ENCODE measurements at places on chromosomes 1 and 21.

DNA sequence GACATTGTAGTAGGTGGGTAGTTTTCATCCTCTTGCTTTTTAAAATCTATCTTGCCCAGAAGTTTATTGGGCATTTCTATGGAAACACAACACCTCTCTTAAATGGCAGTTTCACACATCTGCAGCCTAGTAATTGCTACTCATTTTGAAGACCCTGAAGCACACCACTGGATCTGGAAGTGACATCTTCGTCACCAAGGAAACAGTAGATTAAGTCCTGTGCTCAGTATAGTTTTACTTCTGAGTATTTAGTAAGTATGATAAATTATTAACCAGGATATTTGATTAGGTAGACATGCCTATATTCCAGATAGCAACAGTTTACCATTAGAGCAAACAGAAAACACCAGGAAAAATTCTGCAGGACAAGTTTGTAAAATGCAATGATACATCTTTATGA lies 48.7 kb downstream of the UCK2 start:
- no peak for DNase-seq

DNA sequence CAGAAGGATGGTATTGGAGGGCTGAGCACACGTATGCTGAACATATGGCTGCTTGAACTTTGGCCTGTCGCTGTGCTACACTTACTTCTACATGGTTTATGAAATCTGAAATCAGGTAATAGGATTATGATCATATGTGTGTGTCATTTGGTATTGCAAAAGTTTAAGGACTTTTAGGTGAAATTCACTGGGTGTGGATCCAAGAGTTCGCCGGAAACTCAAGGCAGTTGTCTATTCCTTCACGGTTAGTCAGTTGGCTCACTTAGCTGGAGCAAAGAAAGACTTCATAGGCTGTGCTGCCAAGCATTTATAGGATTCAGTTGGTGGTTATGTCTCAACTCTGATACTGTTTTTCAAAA lies 927 bp downstream of the UAP1 start:
- DNase-seq = no peak

DNA sequence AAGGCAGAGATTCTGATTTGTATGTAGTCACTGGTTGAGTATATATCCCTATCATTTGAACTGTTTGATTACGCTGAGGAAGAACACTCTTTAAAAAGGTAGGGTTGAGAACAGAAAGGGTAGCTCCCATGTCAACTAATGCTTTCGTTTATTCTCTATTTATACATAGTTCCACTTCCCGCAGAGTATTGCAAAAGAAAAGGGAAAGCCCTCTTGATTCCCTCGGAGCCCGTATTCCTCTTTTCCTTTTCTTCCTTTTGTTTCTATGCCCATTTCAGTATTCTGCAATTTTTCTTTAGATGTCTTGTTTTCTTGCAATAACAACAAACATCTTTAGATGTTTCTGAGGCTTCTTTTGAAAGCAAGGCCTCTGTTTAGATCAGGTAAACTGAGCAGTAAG lies 78.2 kb downstream of the DNTTIP2 start:
- no peak for DNase-seq

- no peak for DNase-seq
Measured at GRCh38 chr1:91700332-91700731, 185.6 kb downstream of the TGFBR3 start.

- no peak for DNase-seq
Measured at GRCh38 chr1:219629296-219629880, 16.5 kb upstream of the ZC3H11B start.

GRCh38 chr1:99328171-99328570 lies 63.9 kb downstream of the PLPPR4 start:
- no peak for DNase-seq

DNA sequence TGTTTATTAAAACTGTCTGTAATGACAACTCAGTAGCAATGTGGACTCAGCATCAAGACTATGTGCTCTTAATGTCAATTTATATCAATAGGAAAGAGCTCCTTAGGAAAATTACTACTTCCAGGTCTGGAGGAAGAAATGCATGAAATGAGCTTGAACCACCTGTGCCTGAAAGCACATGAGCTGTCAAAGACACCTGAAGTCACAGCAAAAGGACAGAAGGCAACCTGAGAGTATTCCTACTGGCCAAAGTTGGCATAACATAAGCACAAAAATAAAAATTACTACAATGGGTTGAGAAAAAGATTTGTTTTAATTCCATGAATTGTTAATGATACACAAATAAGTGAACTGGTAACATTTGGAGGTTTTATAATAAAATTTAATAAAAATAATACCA lies 13.4 kb upstream of the KRTAP7-1 start:
- DNase-seq = no peak

DNA sequence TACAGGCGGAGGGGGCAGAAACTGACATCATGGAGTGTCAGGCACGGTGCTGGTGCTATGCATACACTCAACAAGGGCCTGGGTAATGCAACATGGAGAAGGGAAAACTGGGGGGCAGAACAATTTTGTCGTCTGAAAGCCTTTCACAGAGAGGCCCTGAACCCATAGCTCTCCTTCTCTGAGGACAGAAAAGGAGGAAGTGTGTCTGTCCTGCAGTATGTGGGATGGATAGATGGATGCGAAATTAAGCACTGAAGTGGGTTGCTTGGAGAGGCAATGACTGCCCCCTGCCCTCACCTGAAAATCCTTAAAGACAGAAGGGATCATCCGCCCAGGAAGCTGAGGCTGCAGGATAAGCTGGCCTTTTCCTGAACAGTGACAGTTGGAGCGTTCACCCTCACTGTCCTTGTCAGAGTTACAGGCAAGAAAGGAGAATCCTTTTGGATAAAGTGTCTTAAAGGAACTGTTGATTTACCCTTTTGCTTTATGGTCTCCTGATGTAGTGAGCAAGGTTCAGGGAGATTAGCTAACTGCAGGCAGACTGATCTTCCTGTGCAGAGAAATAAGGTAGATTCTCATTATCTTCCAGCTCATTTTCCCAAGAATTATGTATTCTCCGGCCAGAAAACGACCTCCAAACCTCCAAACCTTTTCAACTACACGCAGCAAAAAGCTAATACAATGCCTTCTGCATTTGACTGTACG lies 1.6 kb upstream of the FAM20B start:
- DNase-seq = no peak

- DNase-seq = no peak
Measured at GRCh38 chr1:204127597-204128242, 24.1 kb downstream of the ETNK2 start.

DNA sequence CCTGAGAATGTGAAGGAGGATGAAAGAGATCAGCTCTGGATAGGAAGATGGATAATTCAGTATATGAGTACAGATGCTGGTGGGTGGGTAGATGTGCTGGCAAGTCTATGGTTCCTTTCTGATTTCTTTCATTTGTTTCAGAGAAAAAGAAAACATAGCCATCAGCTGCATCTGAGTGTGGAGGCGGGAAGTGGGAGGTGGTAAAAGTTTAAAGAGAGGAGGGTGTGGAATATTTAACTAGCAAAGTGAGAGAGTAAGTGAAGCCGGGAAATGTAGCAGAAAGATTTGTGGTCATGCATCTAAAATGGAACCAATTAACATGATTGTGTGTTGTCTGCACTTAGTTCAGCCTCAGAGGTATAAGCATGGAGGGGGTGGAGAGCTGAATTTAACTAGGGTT lies 16.4 kb downstream of the RPE65 start:
- no peak for DNase-seq

- DNase-seq = peak; percentile 9
Measured at GRCh38 chr1:62841587-62842169, 57.7 kb downstream of the ATG4C start.

DNA sequence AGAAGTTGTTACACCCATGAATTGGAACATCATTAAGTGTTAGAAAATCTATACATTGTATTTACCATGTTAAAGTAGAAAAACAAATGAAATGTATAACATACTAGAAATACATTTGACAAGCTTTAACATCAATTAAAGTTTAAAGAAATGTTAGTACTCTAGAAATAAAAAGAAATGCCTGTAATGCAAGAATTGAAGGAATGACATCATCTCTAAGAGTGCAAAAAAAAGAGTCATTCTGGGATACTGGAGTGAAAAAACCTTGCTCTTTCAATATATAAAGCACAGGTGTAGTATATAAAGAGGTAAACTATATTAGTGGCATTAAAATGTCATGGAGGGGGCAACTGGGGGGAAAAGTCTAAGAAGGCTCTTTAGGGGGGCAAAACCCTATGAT lies 210.8 kb upstream of the PLD5 start:
- no peak for DNase-seq

DNA sequence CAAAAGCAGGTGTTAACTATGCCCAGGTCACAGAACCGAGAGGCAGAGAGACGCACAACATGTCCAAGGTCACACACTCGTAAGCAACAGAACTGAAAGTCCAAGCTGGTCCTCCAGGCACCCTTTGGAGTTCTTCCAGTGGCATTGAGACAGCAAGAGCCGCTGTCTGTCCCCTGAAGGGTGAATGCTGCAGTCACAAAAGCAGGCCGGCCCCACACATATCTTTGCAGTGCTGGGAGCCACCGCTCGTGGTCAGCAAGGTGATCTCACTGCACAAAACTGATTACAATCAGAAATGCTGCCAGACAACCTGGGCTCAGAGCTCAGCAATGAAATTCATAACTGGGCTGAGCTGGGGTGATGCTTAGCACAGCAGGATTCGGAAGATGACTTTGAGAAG lies 47.4 kb upstream of the RAB4A start:
- DNase-seq = no peak

- DNase-seq = no peak
Measured at GRCh38 chr1:78497201-78497600, 6.4 kb downstream of the PTGFR start.

DNA sequence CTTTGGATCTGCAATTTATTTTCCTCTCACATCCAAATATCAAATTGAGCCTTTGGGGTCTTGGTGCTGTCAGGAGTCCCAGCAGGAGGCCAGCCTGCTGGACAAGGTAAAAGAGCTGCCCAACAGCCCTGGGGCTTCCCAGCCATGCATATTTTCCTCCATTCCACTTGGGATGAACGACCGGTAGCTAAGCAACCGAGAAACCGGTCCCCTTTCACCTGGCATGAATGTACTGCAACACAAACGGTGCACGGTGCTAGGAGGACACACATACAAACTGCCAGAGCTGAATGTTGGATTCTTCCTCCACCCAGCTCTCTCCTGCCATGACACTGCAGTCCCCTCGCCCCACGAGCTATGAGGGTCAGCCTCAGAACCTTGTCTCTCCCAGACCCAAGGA lies 42.7 kb downstream of the BCAR3 start:
- DNase-seq = no peak

GRCh38 chr1:89050649-89051033 lies 14.4 kb downstream of the GBP1 start:
- no peak for DNase-seq

- DNase-seq = no peak
Measured at GRCh38 chr1:182634306-182635072, 30.3 kb upstream of the RGS16 start.

DNA sequence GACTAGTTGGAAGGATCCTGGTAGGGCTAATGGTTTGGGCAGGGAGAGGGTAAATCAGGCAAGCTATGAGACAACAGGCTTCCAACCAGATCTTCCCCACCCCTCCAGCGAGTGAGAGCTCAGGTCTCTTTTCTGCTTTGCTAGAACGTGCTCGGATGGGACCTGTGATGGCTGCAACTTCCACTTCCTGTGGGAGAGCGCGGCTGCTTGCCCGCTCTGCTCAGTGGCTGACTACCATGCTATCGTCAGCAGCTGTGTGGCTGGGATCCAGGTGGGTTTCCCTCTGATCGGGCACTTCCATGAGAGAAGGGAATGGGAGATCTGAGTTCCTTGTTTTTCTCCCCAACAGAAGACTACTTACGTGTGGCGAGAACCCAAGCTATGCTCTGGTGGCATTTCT lies 14.0 kb upstream of the SARS1 start:
- DNase-seq = no peak

DNA sequence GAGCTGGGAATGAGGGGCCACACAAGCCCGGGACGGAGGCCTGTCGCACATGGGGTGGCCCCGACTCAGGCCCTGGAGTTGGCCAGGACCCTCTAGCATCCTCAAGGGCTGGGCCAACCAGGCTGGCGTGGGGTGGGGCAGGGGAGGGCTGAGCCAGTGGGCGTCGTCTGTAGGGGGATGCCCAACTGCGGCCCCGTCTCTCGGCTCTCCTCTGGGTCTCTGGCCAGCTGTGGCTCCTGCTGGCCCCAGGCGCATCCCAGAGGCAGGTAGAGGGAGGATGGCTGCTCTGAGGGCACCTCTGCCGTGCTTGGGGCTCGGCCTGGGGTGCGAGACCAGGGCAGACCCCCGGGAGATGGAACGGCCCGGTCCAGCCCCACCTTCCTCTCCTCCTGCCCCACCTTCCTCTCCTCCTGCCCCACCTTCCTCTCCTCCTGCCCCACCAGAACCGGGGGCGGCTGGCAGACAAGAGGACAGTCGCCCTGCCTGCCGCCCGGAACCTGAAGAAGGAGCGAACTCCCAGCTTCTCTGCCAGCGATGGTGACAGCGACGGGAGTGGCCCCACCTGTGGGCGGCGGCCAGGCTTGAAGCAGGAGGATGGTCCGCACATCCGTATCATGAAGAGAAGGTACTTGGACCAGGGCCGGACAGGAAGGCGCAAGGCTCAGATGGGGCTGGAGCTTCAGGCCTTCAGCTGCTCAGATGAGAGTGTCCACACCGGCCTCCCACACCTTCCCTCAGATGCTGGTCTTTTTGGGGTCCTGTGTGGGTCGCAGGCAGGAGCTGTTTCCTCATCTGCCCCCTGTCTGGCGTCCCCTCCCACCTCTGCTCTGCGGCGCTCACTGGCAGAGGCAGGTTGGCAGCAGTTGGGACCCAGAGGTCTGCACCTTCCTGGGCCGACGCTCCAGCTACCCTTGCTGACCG lies 6.2 kb downstream of the SAMD11 start:
- no peak for DNase-seq

- DNase-seq = no peak
Measured at GRCh38 chr1:115145226-115145625, 55.9 kb upstream of the TSPAN2 start.

- peak; percentile 73 for DNase-seq
Measured at GRCh38 chr1:54080598-54081049, 27.2 kb downstream of the TCEANC2 start.

GRCh38 chr1:208351838-208352237 lies 107.7 kb upstream of the PLXNA2 start:
- DNase-seq = no peak

DNA sequence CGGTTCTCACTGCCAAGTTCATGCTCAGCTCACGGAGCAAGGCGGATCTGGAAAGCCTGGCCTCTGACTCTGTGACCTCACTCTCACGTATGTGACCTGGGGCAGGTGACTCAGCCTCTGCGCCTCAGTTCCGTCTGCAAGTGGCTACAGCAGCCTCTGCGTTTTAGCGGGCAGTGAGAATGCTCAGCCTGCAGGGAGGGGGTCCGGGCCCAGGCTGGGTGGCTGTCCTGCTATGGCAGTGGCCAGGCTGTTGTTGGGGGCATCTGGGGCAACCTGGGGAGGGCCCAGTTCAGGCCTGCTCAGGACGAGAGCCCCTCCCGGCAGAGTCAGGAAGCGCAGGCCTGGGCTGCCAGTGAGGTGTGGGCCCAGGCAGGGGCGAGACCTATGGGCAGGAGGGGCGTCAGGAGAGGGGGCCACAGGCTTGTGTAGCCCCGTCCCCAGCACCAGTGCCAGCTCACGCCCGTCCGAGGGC lies 27.9 kb downstream of the ARHGEF16 start:
- DNase-seq = peak; percentile 27

GRCh38 chr21:28828981-28829380 lies 163.7 kb downstream of the LTN1 start:
- DNase-seq = no peak

- DNase-seq = no peak
Measured at GRCh38 chr1:39136638-39137037, 67.9 kb upstream of the MACF1 start.

- peak; percentile 84 for DNase-seq
Measured at GRCh38 chr1:221886743-221887414, 145.0 kb upstream of the DUSP10 start.

All from epithelial cell of proximal tubule (primary cell).